KBM-7 (cell line): ENCODE measurements at places on chromosomes 12 and 14.

DNA sequence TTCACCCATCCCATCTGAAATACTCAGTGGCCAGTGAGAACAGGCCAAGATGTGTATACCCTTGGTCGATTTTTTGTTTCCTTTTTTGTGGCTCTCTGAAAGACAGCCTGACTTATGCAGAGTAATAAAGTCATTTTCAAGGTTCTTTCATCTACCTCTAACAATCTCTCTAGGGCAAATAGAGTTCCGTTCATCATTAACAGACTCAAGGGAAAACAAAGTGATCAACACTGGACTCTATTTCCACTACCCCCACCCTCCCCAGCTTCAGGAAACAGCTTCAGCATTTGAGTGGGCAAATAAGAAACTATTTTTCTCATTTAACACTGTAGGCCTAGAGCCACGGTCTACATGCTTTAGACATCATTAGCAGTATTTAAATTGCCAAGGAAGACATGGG is 15.9 kb downstream of the PRKAB1 start:
- DNase-seq: no peak

- DNase-seq: no peak
Measured at GRCh38 chr12:27583981-27584380, 60.0 kb downstream of the PPFIBP1 start.

GRCh38 chr12:79016181-79016580 is 151.6 kb downstream of the SYT1 start:
- DNase-seq: no peak

DNA sequence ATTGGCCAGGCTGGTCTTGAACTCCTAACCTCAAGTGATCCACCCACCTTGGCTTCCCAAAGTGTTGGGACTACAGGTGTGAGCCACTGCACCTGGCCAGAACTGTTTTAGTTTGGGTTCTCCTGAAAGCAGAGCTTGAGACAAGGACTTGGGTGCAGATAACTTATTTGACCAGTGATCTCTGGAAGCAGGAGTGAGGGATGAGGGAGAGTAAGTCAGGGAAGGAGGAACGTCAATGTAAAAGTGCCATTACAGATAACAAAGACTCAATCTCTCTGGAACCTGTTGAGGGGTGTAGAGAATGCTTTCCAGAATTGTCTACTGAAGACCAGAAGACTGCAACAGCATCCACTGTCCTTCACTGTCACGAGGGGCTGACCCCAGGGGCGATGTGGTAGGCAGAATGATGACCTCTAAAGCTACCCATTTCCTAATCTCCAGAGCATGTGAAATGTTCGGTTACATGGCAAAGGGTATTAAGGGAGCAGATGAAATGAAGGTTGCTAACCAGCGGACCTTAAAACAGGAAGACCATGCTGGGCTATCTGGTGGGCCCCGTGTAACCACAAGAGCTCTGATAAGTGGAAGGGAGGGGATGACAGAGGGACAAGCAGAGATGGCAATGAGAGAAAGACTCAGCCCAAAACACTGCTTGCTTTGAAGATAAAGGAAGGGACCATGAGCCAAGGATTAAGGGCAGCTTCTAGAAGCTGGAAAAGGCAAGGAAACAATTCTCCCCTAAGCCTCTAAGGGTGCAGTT is 207.8 kb downstream of the RBM19 start:
- DNase-seq: no peak

- DNase-seq: no peak
Measured at GRCh38 chr12:119994892-119995658, 6.0 kb downstream of the BICDL1 start.

DNA sequence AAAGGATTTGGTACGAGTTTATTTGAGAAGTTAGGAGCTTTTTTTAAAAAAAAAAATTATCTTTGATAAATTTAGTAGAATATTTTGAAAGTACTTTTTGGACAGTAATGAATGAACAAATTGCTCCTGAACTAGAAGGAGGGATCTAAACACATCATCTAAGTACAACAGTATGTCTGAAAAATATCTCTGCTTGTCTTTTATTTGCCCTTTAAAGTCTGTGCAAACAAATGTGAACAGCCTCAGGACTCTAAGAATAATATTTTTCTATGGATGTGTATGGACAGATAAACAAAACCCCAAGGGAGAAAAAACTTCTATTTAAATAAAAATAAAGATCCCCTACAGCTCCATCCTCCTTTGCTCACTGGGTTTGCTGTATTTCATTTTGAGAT is 19.5 kb downstream of the FBXL14 start:
- DNase-seq: no peak

DNA sequence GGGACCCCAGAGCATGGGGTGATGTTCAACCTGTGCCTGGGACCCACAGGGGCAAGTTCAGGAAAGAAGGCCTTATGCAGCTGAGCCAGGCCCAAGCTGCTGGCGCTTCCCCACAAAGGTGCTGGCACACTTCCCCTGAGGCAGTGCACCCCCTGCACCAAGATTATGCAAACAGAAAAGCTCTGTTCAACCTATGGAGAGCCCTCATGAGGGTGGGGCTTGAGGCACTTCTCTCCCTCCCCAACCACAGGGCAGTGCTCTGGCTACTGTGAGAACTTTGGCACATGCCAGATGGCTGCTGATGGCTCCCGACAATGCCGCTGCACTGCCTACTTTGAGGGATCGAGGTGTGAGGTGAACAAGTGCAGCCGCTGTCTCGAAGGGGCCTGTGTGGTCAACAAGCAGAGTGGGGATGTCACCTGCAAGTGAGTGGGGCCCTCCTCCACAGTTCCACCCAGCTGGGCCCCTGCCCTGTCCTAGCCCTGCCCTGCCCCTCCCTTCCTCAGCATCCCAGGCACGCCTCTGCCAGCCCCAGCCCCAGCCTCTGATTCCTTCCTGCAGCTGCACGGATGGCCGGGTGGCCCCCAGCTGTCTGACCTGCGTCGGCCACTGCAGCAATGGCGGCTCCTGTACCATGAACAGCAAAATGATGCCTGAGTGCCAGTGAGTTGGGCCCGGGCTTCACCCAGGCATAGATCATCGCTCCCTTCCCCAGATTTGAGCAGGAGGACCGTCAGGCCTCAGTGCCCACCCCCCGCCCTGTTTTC is 5.5 kb upstream of the NXPH4 start:
- DNase-seq: no peak

- no peak for DNase-seq
Measured at GRCh38 chr12:124696693-124697476, 129.5 kb upstream of the NCOR2 start.

GRCh38 chr12:7101694-7102131 is 7.3 kb downstream of the C1RL start:
- DNase-seq: no peak
